Tibial nerve (tissue), 4 donors: ENCODE measurements at places on chromosomes 2 and 18.

DNA sequence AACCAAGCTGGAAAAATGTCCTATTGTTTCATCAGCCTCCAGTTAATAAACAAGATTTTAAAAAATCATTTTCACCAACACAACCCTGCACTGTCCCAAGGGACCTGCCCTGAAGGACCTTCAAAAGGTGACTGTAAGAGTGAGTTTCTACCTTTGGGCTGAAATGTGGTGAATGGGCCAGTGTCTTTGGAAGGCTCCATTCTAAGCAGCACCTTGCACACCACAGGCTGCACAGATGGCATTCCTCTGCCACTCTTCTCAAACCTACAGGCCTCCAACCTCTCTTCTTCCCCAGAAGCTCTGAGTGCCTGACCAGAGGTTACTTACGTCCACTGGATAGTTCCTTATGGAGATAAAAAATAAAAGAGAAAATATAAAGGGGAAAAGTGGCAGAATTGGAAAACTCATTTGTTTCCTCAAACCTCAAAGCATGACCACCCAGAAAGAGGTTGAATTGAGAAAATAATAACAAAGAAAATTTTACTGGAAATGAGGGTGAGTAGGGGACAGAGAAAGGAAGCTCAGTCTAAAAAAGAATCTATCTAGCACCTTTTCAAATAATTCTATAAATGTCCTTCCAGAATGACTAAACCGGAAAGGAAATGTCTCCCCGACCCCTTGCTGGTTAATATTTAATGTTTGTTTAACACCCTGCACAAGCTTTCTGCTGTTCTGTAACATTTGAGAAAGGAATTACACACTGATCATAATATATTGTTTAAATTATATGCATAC, 175.7 kb downstream of the METTL4 start:
- DNase-seq, result no peak

DNA sequence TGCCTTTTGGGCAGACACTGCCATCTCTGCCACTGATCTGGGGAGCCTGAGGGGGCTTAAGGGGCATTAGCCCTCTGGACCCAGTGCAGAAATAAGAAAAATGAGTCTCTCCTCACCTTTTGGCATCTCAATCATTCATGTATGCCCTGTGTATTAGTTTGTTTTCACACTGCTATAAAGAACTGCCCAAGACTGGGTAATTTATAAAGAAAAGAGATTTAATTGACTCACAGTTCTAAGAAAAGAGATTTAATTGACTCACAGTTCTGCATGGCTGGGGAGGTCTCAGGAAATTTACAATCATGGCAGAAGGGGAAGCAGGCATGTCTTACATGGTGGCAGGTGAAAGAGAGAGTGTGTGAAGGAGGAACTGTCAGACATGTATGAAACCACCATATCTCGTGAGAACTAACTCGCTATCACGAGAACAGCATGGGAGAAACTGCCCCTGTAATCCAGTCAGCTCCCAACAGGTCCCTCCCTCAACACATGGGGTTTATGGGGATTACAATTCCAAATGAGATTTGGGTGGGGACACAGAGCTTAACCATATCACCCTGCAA, 21.5 kb downstream of the GKN2 start:
- no peak for DNase-seq

- DNase-seq, result no peak
Observed at GRCh38 chr18:36355511-36355910, 58.0 kb downstream of the FHOD3 start.

- DNase-seq, result no peak
Observed at GRCh38 chr2:164000176-164000575, 264.4 kb upstream of the FIGN start.

- DNase-seq, result no peak
Observed at GRCh38 chr18:34956663-34957062, 84.5 kb upstream of the MAPRE2 start.

GRCh38 chr2:198178766-198179165, 374.4 kb downstream of the PLCL1 start:
- no peak for DNase-seq

- no peak for DNase-seq
Observed at GRCh38 chr2:65070856-65071255, 14.6 kb downstream of the CEP68 start.

DNA sequence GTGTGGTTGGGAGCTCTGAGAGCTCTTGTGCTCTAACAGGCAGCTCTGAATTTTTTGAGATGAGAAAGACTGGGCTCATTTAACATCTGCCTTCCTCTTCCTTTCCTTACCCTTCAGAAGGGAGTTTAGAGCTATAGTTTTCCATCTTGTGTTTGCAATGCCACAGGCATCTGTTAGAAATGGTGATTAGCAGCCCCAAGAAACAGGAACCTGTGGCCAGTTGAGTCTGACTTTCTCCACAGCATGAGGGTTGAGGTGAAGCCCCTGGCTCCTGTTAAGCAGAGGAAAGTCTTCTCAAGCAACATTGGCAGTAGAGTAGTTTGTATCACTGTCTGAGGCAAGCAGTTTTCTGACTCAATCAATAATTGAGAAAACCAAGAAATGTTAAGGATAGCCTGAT, 577.4 kb downstream of the ZEB2 start:
- DNase-seq, result no peak

DNA sequence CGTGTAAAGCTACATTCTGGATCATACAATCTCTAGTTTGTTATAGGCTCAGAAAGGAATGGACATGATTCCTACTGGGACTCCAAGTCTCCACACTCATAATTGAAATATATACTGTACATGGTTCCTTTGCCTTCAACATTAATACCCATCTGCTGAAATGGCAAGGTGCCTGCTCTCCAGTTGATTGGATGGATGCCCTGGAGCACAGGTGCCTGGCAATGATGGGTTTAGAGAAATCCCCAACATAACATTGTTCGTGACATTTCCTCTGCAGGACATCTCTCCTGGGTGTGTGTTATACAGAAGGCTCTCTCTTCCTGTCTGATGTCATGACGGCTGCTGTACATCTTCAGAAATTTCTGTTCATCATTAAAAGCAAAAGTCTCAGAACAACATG, 449.7 kb upstream of the CWC22 start:
- DNase-seq, result no peak

DNA sequence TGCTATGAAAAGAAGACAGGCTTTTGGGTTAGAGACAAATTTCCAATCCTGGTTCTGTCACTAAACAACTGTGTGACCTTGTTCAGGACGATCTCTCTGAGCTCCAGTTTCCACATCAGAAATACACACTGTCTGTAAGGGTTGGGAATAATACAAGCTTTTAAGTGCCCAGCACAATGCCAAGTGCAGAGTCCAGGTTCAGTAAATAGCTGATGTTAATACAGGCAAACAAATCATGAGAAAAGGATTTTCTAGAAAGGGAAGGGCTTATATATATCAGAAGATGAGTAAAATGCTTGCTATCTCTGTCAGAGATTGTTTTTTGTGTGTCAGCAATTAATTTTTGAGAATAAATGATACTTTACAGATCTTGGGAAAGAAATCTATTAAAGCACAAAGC, 388.3 kb downstream of the NBAS start:
- no peak for DNase-seq

DNA sequence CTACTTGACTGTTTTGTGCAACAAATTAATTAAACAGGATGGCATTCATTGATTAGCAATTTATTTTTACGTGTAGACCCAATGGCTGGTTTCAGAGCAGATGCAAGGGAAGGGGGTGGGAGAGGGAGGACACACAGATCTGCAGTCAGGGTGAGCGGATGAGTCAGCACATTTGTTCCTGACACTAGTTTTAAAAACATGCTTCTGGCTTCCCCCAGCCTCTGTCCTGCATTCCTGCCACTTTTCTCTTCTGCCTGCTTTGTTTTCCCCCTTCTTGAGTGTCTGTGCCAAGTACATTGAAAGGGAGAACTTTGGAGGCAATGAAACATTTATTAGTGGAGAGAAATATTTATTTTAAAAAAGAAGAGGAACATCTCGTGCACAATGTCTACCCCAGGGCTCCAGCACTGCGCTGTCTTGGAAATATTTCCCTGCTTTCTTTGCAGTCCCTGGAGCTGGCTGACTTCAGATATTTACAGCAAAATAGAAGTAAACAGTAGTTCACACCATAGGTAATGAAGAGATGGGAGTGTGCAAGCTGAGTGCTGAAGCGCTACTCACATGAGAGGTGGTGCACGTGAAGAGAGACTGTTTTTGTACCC, 52.2 kb downstream of the NRP2 start:
- DNase-seq, result no peak
